Daoy (cell line): ENCODE measurements at places on chromosomes 6 and 20. TPM values are rescaled to one million over a fixed set of nuclear protein-coding genes. Genes with fewer than 3 reads are reported as not detected.
A peak's percentile ranks its signal among the peaks of the same experiment; 100 is the strongest.

Gene POM121L2
- not detected in 2 replicates for total RNA-seq

- DNase-seq = no peak
Observed at GRCh38 chr6:31568537-31568961, 3.5 kb upstream of the LTA start.

Gene BTN1A1
- not detected in 2 replicates for total RNA-seq

GRCh38 chr6:118283766-118284165 is 264.3 kb upstream of the PLN start:
- peak; percentile 45 for DNase-seq

- DNase-seq = peak; percentile 87
Observed at GRCh38 chr6:71478834-71479541, 190.4 kb downstream of the OGFRL1 start.
